ENCODE measurements at places on chromosomes 6 and 20.

- no peak for DNase-seq
These were observed 8.8 kb upstream of the ULBP2 start for GRCh38 chr6:149933036-149933435.

GRCh38 chr20:33824852-33825251 lies 13.7 kb downstream of the CHMP4B start:
- DNase-seq, result no peak

GRCh38 chr6:41083072-41083471 lies 10.3 kb downstream of the NFYA start:
- no peak for DNase-seq

DNA sequence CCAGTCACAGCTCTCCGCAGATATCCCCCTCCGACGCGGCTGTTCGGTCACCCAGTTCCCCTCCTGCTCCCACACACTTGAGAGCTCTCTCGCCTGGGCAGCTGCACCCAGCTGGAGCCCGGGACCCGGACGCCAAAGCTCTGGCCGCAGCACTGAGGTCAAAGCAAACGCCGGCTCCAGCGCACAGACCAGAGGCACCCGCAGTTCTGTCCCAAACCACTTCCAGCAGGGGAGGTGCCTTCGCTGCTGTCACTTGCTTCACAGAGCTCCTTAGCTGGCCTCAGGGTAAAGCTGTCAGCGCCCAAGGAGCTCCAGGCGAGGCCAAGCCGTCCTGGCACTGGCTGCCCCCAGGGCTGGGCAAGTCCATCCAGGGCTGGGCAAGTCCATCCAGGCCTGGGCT lies 27.9 kb downstream of the SLC2A4RG start:
- peak; percentile 30 for DNase-seq

DNA sequence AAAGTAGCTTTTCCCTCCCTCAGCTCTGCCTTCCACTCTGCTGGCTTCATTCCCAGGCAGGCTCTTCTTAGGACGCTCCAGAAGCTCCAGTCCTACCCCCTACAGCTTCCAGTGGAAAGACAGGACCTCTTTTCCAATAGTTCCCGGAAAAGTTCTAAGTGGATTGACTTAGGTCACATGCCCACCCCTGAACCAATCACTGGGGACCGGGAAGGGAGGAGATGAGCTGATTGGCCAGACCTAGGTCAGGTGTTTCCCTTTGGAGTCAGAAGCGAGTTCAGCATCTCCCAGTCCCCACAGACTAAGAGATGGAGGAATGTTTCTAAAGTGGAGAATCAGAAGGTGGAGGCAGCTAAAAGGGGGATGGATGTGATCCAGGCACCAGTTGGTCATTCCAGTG lies 62.9 kb upstream of the KCNG1 start:
- DNase-seq, result no peak

DNA sequence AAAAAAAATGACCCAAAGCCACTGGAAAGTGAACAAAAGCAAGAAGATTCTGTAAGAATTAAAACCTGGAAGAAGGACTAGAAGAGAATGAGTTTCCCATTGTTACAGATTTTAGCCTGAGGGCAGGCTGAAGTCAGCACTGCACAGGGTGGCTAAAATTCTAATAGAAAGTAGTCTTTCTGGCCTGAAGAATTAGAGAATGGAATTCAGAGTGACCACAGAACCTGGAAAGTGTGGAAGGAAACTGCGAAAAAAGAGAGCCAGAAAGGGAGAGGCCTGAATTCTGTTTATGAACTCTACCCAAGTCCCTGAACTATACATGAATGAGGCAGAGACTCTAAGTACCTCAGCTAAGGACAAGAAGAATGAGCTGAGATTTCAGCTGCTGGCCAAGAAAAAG lies 38.9 kb upstream of the FILIP1 start:
- no peak for DNase-seq
